ENCODE measurements at places on chromosomes 7 and 10.

DNA sequence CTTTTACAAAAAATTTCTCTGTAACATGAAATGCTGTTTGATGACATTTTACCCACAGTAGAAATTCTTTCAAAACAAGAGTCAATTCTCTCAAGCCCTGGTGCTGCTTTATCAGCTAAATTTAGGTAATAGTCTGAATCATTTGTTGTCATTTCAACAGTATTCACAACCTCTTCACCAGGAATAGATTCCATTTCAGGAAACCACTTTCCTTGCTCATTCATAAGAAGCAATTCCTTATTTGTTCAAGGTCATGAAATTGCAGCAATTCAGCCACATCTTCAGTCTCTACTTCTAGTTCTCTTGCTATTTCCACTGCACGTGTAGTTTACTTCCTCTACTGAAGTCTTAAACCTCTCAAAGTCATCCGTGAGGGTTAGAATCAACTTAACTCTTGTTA, 14.1 kb downstream of the STAG3 start:
- DNase-seq = no peak

GRCh38 chr7:5677538-5678294, 103.7 kb downstream of the RNF216 start:
- DNase-seq = peak; percentile 13

GRCh38 chr10:118926903-118927302, 102.6 kb upstream of the NANOS1 start:
- DNase-seq = no peak

GRCh38 chr7:37927773-37928444, 7.5 kb downstream of the EPDR1 start:
- no peak for DNase-seq

- no peak for DNase-seq
These were observed 72.5 kb downstream of the C10orf90 start for GRCh38 chr10:126598009-126598408.

DNA sequence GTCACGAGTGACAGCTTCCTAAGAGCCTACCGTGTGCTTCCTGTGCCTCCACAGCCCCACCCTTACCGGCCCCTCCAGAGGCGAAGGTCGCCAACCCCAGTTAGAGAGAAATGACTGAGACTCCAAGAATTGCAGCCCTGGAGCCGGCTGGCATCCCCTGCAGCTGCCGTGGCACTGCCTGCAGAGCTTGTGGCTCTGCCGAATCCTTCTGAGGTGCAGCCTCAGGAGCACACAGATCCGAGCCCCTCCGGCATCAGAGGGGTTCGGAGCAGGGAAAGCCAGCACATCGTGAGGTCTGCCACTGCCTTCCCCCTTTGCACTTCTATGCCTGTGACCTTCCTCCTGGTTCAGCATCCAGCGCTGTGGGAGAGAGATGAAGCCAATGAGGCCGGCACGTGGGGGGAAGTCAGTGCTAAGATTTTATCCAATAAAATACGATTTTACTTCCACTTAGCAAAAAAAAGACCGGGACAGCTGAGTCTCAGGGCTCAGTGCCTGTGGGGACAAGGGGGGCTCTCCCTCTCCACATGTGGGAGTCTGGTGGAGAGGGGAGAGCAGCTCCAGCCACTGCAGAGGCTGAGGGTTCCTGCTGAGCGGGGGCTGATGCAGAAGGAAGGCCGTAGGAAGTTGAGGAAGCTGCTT, 80.1 kb downstream of the TCERG1L start:
- no peak for DNase-seq

- no peak for DNase-seq
These were observed 410.8 kb upstream of the ETV1 start for GRCh38 chr7:14400271-14400670.

DNA sequence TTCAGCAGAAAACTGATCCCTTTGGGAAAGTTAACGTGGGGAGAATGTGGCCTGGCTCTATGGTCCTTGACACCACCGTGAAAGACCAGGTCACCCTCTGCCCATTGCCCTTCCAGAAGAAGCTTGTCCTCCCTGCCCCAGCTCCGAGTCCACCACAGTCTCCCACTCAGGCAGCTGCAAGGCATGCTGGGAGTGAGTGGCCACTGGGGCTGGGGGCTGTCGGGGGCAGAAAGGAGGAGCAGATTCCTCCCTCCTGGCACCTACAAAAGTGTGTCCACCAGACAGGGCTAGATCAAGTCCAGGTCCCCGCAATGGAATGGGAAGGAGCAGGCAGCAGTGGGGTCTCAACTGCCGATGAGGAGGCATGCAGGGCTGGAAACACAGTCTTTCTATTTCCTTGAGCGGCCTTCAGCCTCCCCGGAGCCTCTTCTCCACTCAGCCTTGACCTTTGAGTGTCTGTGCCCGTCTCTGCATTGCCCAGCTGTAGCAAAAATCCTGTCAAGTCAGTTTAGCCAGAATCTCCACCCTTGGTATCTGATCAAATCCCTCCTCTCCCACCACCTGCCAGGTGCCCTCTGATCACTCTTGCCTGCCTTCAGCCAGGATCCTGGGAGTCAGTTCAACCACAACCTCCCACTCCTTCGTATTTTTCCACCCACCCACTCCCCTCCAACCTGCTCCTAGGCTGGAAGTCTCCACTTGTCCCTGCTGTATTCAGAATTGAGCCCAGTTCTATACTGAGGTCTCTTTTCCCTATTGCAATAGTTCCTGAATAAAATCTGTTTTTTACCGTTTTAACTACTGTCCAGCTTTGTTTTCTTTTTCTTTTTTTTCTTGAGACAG, 6.9 kb upstream of the ZNF316 start:
- DNase-seq = no peak

DNA sequence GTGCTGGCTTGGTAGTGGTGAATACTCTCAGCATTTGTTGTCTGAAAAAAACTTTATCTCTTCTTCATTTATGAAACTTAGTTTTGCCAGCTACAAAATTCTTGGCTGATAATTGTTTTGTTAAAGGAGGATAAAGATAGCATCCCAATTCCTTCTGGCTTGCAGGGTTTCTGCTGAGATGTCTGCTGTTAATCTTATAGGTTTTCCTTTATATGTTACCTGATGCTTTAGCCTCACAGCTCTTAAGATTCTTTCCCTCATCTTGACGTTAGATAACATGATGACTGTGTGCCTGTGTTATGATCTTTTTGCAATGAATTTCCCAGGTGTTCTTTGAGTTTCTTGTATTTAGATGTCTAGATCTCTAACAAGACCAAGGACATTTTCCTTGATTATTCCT, 9.9 kb upstream of the MRPS33 start:
- no peak for DNase-seq

GRCh38 chr10:77504196-77504872, 133.3 kb downstream of the KCNMA1 start:
- DNase-seq = no peak

DNA sequence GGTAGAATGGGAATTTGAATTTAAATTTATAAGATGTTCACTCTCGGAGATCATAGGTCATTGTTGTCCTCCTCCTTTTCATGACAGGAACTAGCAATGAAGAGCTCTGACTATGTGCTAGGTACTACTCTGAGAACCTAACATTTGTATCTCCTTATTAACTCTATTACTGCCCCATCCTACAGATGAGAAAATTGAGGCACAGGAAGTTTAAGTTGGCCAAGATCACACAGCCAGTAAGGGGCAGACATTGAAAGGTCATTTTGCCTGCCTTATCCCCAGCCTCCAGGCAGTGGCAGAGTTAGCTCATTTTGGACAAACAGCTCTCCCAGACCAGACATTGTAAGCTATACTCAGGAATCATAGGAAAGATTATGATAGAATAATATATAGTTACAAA, 6.0 kb downstream of the SRGN start:
- no peak for DNase-seq

DNA sequence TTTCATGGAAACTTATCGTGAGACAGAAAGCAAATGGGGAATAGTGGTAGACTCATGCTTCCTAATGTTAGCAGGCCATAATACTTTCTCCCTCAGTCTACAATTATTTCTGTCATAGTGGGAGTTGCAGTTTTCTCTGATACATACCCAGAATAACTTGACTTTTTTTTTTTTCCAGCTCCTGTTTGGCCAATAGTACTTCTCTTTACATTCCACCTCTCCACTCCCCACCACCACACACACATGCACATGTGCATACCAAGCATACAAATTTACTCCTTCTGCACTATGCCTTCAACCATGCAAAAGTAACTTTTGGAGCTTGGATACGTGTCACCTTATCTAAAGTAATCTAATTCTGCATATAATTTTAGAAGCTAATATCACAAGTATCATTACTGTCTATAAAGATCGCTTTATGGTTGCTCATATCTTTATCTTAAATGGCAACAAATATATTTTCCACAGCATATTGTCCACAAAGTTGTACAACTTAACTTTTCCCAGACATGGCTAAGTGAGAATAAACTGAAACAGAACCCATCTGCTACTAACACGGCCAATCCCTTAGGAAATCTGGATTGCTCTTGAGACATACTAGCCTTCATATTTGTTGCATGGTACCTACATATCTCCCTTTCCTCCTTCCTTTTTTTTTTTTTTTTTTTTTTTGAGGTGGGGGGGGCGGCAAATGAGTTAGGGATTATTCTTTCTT, 49.0 kb downstream of the TES start:
- DNase-seq = no peak

DNA sequence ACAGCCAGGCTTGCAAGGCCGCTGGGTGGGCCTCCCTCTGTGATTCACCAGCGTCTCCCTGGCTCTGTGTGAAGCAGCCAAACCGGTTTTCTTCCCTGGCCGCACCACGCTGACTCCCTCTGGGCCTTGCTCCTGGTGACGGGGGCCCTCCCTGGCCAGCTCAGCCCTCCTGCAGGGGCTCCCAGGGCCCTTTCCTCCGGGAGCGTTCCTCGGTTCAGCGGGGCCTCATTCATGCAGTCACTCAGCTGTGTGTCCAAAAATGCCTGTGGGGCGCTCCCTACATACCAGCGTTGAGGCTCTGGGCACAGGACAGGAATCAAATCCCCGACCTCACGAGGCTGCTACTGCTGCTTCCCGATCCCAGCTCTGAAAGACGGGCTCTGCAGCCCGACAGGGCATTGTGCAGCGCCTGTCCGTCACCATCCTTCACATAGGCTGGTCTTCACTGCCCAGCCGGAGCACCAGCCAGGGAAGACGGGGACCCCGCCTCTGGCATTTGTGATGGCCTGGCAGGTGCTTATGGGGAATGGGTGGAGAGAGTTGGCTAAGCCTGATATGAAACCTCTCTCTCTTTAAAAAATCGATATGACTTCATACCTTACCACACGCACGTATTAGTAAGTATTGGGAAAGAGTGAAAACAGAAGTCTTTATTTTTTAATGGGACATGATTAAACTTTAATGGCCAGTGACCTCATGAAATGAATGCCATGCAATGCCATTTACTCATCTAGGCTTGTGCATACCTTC, 110.0 kb upstream of the SHH start:
- no peak for DNase-seq

DNA sequence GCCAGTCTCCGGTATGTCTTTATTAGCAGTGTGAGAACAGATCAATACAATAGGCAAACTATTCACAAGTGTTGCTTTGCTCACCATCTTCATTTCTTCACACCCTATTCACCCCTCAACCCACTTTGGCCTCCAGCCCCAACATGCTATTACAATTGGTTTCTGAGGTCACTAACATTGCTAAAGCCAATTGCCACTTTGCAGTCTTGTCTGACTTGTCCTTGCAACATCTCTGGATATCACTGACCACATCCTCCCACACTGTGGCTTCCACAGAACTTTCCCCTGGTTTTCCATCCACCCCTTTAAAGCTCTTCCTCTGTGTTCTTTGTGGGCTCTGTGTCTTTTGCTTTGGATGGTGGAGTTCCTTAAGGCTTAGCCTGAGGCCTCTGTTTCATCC, 5.2 kb upstream of the APBB1IP start:
- no peak for DNase-seq

DNA sequence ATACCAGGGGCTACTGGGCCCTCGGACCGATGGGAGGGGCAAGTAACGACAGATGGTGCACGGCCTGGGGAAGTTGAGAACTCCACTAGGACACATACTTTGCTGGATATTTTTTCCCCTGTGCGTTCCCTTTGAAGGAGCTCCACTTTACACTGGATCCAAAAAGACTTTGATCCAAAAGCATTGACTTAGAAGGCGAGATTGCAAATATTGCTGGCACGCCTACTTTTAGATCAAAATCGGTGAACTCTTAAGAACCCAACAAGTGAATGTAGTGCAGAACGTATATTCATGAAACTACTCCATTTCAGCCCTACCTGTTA, 436 bp upstream of the SLC25A13 start:
- no peak for DNase-seq

- DNase-seq = no peak
These were observed 6.6 kb upstream of the WDR91 start for GRCh38 chr7:135217645-135218509.

GRCh38 chr7:52747817-52748216, 287.6 kb upstream of the POM121L12 start:
- DNase-seq = no peak

DNA sequence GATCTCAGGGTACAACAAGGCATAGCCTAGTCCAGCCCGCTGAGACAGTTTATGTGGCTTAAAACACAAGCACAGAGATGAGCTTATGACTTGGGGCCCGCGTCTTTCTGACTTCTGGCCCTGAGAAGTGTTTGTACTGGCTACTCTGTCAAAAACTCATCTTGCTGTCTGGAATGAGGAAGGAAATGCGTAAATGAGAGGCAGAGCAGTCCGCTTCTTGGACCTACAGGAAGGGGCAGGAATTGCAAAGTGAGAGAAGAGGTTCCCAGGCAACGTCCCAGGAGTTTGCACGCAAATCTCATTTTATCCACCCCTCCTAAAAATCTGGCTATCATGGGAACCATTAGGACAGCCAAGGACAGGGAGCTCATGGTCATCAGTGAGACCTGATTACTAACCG, 5.5 kb downstream of the ANXA11 start:
- DNase-seq = no peak

GRCh38 chr7:51045319-51046102, 262.8 kb upstream of the GRB10 start:
- DNase-seq = no peak
